ENCODE measurements at places on chromosomes 16 and 17.

DNA sequence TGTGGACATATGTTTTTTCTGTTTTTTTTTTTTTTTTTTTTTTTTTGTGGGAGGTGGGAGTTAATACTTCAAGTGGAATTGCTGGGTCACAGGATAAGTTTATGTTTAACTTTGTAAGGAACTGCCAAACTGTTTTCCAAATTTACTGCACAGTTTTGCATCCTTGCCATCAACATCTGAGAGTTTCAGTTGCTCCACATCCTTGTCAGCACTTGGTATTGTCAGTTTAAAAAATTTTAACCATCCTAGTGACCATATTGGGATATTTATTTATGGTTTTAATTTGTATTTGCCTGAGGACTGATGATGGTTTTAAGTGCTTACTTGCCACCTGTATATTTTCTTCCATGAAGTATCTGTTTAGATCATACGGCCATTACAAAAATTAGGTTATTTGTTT, 34.0 kb upstream of the IRF8 start:
- DNase-seq: no peak

DNA sequence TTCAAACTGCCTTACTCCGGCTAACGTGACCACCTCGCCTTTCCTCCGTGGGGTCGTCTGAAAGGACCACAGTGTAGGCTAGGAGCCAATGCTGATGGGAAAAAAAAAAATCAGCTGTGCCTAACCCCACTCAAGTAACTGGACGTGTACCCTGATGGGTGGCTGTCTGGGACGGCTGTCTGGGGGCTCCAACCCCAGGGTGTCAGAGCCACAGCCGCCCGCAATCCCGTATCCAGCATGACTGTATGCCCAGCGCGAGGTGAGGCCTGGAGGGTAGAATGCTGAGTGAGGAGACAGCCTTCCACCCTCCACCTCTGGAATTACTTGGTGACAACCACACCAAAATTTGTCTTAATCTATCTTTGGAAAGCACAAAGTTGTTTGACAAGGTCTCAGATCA, 2.8 kb downstream of the CSNK1D start:
- no peak for DNase-seq

DNA sequence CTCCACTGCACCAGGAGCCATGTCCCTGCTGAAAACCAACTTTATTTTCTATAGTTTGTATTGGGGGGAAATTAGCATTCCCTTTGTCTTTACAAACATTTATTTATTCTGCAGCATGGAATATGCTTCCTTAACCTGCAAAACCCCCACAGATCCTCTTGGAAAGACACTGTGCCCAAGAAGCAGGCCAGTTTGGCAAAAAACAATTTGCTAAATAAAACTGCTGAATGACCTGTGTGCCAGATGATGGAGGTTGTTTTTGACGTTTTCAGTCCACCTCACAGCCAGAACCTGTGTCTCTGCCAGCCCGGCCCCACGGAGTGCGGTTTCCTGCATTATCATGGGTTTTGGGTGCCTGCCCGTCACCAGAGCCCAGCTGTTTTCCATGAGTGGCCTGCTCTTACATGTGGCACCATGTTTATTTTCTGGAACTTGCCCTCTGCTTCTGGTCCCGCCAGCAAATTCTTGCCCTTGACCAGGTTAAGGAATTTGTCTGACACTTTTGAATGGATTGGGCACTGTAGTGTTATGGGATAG, 26.4 kb downstream of the ORC6 start:
- peak; percentile 15 for DNase-seq

- no peak for DNase-seq
These were observed 22.2 kb downstream of the MARVELD3 start for GRCh38 chr16:71648162-71648561.

DNA sequence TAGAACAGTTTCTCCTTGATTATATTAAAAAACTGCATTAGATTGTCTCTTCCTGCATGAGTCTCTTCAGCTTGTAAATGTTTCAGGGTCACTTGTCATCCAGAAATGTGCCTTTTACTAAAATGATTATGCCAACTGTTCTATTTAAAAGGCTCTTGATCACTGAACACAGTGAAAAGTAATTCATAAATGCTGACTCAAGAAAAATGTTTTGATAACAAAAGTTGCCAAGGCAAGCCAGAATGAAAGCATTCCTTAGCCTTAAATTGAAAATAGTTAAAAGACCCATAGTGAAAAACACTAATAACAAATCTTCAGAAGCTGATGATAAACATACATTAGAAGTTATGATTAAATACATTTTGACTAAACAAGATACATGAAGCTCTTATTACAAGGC, 356.0 kb upstream of the KIF2B start:
- DNase-seq: no peak

DNA sequence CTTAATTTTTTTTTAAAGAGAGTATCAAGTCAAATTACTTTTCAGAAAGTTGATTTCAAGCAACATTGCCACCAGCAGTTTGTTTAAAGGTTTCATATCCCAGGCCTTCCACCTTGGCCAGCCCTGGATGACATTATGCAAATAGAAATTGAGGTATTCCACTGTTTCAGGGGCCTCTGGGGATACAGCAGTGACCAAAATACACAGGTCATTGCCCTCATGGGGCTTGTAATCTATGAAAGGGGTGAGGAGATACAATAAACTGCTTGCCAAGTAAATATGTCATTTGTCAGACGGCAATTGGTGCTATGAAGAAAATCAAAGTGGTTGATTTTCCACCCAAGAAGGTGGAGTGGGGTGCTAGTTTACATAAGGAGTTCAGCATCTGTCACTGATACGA, 37.8 kb upstream of the TMC5 start:
- DNase-seq: no peak

DNA sequence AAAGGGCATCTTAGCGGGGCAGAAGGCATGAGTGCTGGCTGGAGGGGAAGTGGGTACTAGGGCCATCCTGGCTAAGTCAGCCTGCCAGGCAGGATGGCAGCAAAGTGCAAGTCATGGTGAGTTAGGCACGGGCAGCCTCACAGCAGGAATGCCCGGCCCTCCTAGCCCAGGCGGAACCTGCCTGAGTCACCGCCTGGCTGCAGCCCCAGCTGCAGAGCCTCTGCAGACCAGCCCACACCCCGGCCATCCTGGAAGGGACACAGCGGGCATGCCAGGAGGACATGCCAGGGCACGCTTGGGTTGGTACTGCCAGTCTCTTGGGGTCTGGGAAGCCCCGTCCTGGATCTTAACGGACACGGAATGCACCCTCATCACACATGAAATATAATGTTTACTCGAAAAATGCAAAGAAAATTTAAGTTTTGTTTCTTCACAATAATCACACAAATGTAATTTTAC, 5.0 kb upstream of the ALDH3A1 start:
- no peak for DNase-seq

DNA sequence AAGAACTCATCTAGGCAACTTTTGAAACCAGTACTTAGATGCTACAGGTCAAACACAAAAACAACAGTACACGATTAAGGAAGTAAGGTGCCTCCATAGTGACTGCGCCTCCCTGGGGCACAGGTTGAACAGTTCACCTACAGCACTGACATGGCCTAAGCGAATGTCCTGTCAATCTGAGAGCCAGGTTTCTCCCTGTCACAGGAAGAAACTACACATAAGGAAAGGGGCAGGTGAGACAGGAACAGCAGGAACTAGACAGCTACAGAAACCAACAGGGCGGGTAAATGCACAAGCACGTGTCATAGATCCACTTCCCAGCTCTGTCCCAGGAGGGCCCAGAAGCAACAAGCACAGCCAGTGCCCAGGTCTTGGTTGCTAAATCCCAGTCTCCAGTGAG, 8.0 kb upstream of the ARHGDIA start:
- DNase-seq: no peak

DNA sequence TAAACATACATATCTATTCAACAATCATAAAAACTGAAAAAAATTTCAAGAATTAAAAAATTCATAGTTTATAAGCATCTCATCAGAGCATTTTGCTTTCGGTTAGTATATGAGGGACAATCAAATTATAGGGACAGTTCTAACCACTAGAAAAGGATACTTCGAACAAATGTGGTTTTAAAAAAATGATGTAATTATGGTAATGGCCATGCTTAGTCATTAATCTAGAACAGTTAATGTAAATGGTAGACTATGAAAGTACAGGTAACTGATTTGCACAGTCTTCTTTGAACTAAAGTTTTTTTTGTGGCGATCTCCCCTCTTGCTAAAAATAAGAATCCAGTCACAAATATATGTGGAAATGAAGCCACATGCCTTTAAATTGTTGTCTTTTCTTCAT, 63.5 kb upstream of the PHOSPHO1 start:
- DNase-seq: no peak

- DNase-seq: peak; percentile 63
These were observed 45.4 kb downstream of the SNX20 start for GRCh38 chr16:50635505-50636392.

DNA sequence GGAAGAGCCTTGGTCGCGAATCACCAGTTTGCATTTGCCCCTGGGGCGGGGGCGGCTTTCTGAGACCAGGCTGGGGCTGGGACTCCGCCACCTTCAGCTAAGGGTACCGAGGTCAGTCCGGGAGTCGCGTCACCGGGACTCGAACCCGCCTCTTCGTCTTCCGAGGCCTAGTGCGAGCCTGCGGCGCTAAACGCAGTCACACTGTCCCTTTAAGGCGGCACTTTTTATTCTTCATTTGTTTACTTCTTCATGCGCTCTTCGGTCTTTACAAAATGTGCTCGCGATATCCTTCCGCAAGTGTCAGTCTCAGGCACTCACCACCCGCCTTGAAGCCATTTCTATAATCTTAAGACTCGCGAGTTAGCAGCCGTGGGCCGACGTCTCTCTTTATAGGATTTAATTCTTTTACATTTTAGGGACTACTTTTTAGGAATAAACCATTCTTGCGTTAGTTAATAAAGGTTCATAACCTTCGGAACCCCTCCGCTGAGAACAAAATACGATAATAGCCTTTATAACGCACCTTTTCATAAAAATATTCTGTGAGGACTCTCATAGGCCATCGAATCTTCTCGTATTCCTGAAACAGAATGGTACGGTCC, 593 bp upstream of the HEXIM1 start:
- DNase-seq: peak; percentile 93

GRCh38 chr17:48177816-48178215, 70.2 kb downstream of the SNX11 start:
- no peak for DNase-seq

GRCh38 chr17:59160157-59161025, 4.8 kb downstream of the PRR11 start:
- peak; percentile 24 for DNase-seq

- no peak for DNase-seq
These were observed 143.0 kb downstream of the ENGASE start for GRCh38 chr17:79217473-79218135.

DNA sequence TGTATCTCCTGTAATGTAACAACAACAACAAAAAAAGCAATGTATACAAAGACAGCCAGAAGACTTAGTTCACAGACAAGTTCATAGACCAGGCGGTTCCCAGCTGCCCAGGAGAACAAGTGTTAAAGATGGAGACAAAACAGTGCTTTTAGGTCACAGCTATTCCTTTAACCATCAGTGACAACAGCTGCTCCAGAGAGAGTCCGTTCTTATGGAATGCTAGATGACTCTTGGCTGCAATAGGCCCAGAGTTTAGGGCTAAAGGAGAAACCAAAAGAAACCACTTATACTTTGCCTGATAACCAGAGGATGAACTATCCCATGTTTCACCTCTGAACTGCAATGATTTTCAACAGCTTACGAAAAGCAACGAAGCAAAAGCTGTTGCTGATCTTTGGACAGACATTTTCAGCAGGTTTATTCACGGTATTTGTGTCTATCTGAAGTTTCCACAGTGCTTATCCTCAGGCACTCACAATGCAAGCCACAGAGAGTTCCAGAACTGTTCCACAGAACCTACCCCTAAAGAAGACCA, 6.0 kb downstream of the ZCCHC14 start:
- no peak for DNase-seq

All from activated CD8-positive, alpha-beta memory T cell treated with anti-CD3 and anti-CD28 coated beads for 24 hours (primary cell).